ENCODE measurements at places on chromosomes 12 and 14. TPM values are rescaled to one million over a fixed set of nuclear protein-coding genes. Genes with fewer than 3 reads are reported as not detected.

The RNASE3 gene
- polyA plus RNA-seq: not detected

The DICER1 gene
- 55.3 TPM for polyA plus RNA-seq

The PABPN1 gene
- polyA plus RNA-seq: 1,853 TPM

DNA sequence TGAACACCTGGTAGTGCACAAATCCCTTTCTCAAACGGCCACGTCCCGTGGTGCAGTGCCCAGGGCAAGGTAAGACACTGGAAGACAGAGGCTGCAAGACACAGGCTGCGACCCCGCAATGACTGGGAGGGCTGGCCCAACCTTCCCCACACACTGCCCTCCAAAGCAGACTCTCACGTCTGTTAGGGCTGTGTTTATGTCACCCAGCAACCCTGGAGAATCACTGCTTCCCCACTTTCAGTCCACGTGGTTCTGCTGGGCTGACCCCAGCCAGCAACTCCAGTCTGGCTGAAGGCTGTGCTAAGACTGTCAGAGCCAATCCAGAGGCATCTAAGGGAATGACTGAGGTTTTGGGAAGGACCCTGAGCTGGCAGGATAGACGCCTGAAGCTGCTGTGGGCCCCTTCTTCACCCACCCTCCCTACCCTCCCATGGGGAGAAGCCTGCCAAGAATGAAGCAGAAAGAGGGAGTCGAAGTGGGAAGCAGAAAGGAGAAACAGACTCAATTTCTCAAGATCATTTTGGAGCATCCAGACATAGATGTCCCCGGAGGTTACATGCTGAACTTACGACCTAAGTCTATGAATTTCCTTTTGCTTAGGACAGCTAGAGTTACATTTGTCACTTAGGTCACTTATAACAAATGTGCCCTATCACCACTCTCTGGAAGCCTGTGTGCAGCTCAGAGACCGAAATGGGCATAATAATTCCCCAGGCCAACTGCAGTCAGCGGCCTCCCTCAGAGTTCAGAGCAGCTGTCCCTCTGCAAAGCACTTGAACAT lies 11.7 kb downstream of the KDM2B start:
- peak; percentile 79 for DNase-seq

- no peak for DNase-seq
These were observed 190.8 kb upstream of the TMEM132C start for GRCh38 chr12:128076188-128076587.

DNA sequence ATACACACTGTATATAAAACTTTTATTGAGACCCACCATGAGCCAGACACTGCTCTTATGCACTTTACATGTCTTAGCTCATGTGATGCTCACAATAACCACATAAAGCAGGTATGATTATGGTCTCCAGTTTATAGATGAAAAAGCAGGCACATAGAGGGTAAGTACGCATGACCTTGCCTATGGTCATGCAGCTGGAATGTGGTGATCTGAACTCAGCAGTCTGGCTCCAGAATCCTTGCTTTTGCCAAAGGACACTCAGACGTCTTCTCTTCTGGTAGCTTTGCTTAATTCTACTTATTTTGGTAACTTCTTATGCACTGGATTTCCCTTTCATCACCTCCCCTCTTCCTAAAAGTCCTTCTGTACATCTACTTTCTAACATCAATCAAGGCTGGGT lies 103.3 kb upstream of the CRY1 start:
- no peak for DNase-seq

DNA sequence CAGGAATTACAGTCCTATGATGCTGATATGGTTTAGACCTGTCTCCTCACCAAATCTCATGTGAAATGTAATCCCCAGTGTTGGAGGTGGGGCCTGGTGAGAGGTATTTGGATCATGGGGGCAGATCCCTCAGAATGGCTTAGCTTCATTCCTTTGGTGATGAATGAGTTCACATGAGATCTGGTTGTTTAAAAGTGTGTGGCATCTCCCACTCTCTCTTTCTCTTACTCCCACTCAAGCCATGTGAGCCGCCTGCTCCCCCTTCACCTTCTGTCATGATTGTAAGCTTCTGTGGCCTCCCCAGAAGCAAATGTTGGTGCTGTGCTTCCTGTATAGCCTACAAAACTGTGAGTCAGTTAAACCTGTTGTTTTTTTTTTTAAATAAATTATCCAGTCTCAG lies 89.4 kb upstream of the ARHGAP5 start:
- DNase-seq: no peak

All from muscle of arm (tissue), 14 donors.